ENCODE measurements at places on chromosomes 3 and 15.

DNA sequence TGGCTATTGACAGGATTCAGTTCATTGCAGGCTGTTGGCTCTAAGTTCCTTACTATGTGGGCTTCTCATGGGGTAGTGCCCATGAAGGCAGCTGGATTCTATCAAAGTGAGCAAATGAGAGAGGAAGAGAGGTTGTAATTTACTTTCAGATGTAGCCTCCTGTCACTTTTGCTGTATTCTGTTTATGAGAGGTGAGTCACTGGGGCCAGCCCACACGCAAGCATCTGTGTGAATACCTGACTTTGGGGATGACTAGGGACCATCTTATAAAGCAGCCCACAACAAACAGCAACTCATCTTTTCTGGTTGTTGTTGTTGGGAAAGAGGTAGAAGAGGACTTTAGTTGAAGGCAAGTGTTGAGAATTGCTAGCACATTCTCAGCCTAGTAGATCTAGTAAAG is 506.3 kb upstream of the GRM7 start:
- no peak for DNase-seq

GRCh38 chr3:47867451-47868044 is 64.6 kb downstream of the DHX30 start:
- DNase-seq, result no peak

GRCh38 chr3:182420741-182421140 is 372.6 kb upstream of the ATP11B start:
- DNase-seq, result no peak

- no peak for DNase-seq
These were observed 5.3 kb upstream of the CEMIP start for GRCh38 chr15:80773792-80774352.

- no peak for DNase-seq
These were observed 112.0 kb downstream of the FAM43A start for GRCh38 chr3:194797555-194798250.

DNA sequence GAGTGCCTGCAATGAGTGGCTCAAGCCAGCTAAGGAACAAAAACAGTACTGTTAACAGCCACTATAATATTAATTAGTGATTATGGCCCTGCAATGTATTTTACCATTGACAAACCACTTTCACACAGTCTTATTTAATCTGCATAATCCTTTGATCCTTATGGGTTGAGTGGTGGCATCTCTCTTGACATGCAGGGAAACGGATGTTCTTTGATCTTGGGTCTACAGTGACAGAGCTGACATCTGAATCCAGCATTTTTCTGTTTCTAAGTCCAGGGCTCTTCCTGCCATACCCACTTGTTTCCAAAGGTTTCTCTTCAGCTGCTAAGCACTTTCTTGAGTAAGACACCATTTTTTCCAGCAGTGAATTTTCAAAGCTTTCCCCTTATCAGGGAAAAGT is 277.7 kb upstream of the ROPN1 start:
- DNase-seq, result no peak

DNA sequence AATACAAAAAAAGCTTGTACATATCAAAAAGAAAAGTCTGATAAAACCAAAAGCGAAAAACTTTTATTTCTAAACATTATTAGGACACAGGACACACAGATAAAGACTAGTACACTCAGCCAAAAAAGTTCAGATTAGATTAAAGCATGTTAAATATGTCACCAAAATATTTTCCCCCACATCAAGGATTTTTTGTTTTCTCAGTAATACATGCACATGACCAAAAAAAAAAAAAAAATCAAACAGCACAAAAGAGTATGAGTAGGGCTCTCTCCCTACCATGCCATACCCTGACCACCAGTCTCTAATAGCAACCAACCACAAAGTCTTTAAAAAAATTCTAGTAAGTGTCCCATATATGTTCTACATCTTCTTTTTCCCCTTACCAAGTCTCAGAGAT is 77.4 kb downstream of the LRRFIP2 start:
- no peak for DNase-seq

- no peak for DNase-seq
These were observed 27.1 kb downstream of the FILIP1L start for GRCh38 chr3:100087198-100087597.

- DNase-seq, result no peak
These were observed 34.3 kb upstream of the ANKRD34C start for GRCh38 chr15:79248183-79248582.

- DNase-seq, result no peak
These were observed 29.7 kb downstream of the ACAD11 start for GRCh38 chr3:132629928-132630327.

GRCh38 chr3:26647078-26647477 is 24.5 kb downstream of the LRRC3B start:
- no peak for DNase-seq

DNA sequence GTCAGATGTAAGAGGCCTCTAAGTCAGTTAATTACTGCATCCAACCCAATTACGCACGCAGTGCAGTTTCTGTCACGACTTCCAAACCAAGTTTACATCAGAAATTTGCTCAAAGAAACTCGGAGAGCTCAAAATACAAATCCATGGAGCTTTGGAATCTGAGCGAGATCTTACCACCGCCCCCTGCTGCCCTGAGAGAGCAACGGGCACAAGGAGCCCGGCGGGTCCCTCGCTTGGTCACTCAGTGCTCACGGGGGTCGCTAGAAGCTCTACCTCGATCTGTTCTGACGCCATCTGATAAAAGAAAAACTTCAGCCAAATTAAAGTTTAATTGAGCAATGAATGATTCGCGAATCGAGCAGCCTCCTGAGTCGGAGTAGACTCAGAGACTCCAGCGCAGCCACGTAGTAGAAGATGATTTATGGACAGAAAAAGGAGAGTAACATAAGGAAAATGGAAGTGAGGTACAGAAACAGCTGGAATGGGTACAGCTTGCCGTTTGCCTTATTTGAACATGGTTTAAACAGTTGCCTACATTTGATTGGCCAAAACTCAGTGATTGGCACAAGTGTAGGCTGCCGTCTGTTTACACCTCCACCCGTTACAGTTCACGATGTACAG is 232.7 kb upstream of the ATP10A start:
- DNase-seq, result no peak

DNA sequence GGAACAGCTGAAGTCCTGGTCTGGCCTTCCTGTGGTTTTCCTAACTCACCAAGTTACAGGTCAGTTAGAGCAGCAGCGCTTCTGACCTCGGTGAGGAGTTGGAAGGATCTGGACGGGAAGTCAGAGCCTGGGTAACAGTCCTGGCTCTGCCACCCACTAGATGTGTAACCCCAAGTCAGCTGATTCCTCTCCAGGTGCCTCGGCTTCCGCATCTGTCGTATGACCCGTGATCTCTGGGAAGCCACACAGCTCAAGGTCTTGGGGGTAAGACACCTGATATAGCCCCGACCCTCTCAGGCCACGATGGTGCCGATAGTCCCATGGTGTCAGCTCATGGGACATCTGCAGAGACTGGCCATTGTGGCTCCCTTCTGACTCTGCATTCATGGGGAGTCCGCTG is 8.3 kb upstream of the PIGZ start:
- DNase-seq, result no peak

DNA sequence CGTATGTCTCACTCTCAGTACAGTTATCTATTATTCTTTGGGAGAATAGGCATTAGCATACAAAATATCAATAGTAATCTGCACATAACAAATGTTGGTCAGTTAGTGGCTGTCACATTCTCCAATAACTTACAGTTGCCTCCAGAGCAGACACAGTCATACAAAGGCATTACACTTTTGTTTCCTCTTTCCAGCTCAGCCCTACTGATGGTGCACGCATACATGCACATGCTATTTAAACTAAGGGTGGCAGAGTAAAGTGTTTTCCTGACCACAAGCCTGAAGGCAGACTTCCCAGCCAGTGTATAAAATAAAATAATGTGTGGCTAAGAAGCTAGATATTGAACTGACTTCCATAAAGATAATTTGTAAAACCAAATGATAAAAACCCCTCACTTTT is 47.6 kb downstream of the PHLDB2 start:
- no peak for DNase-seq

- DNase-seq, result no peak
These were observed 40.8 kb downstream of the TCF12 start for GRCh38 chr15:56959318-56959648.

DNA sequence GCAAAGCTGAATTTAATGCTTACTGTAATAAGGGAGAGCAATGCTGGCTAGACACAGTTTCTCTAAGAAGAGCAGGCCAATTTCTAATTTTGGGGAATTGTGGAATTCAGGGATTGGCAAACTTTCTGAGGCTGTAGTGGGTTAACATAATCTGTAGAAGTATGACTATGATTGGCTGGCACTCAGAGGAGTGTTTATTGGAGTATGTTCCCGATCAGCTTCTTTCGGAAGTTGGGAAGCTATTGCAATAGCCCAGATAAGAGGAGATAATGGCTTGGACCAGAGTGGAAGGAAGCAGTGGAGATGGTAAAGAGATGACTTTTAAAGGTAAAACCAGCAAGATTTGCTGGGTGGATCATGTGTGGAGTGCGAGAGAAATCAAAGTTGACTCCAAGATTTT is 19.4 kb downstream of the TMOD3 start:
- DNase-seq, result no peak

- no peak for DNase-seq
These were observed 45.0 kb downstream of the SNRK start for GRCh38 chr3:43331381-43331780.

DNA sequence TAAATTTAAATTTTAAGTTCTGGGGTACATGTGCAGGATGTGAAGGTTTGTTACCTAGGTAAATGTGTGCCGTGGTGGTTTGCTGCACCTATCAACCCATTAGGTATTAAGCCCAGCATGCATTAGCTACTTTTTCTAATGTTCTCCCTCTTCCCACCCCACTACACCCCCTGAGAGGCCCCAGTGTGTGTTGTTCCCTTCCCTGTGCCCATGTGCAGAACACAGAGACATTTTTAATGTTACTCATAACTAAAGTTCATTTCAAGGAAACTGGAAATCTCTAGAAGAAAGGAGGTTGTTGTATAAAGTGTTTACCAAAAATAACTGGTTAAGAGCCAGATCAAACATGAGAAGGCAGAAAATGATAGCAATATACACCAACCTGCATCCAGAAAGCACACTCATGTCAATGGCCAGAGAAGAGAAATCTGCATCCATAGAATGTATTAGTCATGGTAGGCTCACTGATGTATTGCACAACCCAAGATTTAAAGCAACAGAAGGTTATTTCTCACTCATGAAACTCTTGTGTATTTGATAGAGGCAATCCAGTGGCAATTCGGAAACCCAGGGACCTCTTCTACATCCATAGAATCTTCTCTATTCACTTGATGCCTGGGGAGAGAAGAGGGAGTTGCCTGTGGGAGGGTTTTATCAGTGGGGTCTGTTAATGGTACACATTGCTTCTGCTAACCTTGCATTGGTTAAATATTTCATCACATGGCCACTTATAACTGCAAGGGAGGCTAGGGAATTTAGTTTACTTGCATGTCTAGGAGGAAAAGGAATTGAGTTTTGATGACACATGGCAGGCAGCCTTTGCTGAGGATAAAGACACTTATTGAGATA is 321.9 kb upstream of the RASGRP1 start:
- DNase-seq, result no peak

- DNase-seq, result no peak
These were observed 37.4 kb downstream of the IFT57 start for GRCh38 chr3:108184824-108185223.

DNA sequence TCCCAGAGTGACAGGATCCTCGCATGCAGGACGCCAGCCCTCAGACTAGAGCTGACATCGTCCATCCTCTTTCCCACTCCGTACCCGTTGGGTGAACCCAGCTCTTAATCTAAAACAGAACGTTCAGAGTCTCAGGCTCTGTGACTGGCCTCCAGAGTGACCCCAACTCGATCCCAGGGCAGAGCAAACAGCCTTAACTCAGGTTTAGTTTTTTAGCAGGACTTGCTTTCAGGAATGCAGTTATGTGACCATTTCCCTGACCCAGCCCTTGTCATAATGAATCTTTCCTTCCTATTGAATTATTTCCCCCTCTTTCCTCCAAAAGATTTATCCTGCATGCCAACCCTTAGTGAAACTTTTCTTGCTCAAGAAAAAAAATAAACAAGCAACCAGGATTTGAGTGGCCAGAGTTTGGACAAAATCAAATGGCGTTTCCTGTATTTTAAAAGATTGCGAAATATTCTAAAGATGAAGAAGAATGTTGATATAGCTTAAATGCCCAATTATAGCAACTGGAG is 47.8 kb upstream of the RARB start:
- DNase-seq, result no peak

- no peak for DNase-seq
These were observed 1.3 kb downstream of the FSIP1 start for GRCh38 chr15:39781147-39781966.

DNA sequence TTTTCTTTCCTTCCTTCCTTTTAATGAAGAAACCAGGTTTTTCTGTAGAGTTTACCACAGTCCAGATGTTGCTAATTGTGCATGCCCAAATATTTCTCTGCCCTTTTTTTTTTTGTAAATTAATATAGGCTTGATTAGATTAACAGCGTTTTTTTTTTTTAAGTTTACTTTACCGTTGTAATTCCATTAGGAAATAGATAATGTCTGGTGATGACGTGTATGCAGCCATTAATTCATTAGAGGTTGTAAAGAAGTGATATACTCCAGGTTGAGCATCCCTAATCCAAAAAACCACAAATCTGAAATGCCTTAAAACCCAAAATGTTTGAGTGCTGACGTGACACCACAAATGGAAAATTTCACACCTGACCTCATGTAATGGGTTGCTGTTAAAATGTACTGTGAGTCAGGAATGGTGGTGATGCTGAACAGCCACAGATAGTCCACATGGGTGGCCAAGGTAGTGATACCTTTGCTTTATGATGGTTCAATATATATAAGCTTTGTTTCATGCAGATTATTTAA is 43.2 kb downstream of the KNL1 start:
- no peak for DNase-seq

- DNase-seq, result no peak
These were observed 31.0 kb upstream of the CAV3 start for GRCh38 chr3:8702560-8702959.

DNA sequence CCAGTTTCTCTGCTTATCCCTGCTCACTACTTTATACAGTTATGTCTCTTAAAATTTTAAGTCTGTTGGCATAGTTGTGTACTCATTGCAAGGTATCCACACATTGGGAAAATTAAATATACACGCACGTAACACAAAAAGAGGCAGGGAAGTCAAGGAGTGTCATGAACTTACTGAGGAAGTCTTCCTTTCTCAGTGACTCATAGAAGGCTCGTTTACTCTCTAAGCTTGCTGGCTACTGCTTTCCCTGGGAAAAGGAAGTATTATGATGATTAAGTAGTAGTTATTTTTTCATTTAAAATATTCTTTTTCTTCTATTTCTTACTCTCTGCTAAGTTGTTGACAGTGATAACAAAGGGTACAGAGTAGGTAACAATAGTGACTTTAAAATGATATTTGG is 287.3 kb downstream of the UBE2E2 start:
- no peak for DNase-seq

GRCh38 chr15:92803852-92804609 is 96.1 kb upstream of the CHD2 start:
- DNase-seq, result no peak

DNA sequence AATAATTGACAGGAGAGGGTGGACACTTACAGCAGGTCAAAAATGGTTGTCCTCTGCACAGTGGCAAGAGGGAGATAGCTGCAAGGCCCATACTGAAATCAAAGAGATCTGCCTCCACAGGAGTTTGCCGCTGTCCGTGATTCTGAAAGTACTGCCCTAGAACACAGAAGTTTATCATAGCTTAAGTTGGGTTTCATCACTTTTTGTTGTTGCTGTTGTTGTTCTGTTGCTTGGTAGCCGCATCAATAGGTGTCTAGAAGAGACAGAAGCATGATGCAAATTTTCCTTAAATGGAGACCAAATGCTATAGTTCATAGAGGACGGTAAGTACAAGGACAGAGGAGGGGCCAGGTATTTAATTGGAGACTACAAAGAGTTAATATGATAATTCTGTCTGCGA is 120.0 kb upstream of the MRPL3 start:
- DNase-seq, result no peak

- no peak for DNase-seq
These were observed 87.1 kb downstream of the DIPK2A start for GRCh38 chr3:144058713-144059112.
